ENCODE measurements at places on chromosomes 2 and 18.

- DNase-seq, result no peak
Observed at GRCh38 chr2:219247678-219248642, 2.7 kb downstream of the STK16 start.

DNA sequence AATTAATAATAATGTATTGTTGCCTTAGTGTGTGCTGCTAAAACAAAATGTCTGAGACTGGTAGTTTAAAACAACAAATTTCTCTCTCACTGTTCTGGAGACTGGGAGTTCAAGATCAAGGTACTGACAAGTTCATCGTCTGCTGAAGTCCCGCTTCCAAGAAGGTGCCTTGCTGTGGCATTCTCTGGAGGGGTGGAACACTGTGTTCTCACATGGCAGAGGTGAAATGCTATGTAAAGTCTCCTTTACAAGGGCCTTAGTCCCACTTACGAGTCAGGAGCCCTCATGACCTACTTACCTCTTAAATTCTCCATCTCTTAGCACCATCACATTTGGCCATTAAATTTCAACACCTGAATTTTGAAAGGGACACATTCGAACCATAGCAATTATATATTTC lies 299.2 kb upstream of the RBMS1 start:
- no peak for DNase-seq

DNA sequence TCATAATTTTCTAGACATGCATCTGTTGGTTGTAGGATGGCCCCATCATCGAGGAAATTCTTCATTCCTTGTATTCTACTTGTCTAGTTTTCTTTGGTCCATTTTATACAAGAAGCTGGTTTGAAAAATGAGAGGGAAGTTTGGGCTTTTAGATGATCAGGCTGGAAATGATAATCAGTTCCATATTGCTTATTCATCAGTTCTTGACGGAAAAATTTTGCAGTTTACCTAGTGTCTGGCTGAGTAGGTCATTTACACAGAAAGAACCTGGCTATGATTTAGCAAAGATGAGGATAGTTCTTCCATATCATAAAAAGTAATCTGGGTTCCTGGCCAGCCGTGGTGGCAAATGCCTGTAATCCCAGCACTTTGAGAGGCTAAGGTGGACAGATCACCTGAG lies 374.9 kb downstream of the LRRTM1 start:
- no peak for DNase-seq

DNA sequence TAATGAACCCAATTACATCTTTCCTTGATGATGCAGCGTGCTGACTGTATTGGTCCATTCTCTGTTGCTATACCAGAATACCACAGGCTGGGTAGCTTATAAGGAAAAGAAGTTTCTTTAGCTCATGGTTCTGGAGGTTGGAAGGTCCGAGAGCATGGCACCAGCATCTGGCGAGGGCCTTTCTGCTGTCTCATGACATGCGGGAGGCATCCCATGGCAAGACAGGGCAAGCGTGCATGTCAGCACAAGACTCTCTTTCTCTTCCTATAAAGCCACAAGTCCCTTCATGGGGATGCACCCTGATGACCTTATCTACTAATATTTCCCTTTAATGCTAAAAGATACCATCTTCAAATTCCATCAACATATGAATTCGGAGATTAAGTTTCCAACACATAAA lies 122.8 kb upstream of the FHL2 start:
- no peak for DNase-seq

DNA sequence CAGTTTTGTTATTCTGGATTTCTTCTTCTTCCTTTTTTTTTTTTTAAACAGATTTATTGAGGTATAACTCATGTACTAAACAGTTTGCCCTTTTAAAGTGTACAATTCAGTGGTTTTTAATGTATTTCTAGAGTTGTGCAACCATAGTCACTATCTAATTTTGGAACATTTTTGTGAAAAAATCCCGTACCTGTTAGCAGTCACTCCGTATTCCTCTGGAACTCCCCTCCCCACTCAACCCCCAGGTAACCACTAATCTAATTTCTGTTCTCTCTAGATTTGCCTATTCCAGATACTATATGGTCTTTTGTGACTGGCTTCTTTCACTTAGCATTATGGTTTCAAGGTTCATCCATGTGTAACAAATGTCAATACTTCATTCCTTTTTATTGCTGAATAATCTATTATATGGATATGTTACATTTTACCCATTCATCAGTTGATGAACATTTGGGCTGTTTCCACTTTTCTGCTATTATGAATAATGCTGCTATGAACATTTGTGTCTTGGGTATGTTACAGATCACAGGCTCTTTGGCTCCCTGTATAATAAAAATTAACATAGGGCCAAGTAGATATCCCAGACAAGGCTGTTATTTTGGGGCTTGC lies 21.9 kb downstream of the EHBP1 start:
- no peak for DNase-seq

GRCh38 chr2:215830304-215830703 lies 183.0 kb downstream of the MREG start:
- no peak for DNase-seq
